Kidney (tissue), 22 donors: ENCODE measurements at places on chromosomes 3 and 15. TPM values are rescaled to one million over a fixed set of nuclear protein-coding genes. Genes with fewer than 3 reads are reported as not detected.

DNA sequence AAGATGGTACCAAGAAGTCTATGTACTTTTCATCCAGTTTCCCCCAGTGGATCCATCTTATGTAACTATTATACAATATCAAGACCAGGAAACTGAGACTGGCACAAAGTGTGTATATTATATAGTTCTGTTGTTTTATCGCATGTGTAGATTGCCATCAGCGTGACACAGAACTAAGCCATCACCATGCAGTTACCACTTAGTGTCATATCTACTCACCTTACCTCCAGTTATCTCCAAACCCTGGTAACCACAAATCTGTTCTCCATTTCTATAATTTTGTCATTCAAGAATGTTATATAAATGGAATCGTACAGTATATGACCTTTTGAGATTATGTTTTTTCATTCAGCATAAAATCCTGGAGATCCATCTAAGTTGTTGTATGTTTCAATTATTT lies 23.1 kb downstream of the IFT122 start:
- H3K36me3 ChIP-seq: peaks cover 4% of the 10 kb centered on the region
- H3K27ac ChIP-seq: no peak overlapping the region
- no peaks in the 10 kb centered on the region for H3K4me1 ChIP-seq
- no peak for DNase-seq
- no peak overlapping the region for H3K4me3 ChIP-seq

RUBCN gene
- total RNA-seq: 31.5 TPM

GRCh38 chr3:46561951-46562350 lies 4.2 kb downstream of the LRRC2 start:
- no peak overlapping the region for H3K27ac ChIP-seq
- no peak for DNase-seq
- H3K4me1 ChIP-seq: peaks cover 4% of the 10 kb centered on the region
- H3K4me3 ChIP-seq: no peak overlapping the region
- H3K36me3 ChIP-seq: no peaks in the 10 kb centered on the region

- H3K4me1 ChIP-seq: no peaks in the 10 kb centered on the region
- no peak for DNase-seq
- H3K27me3 ChIP-seq: no peaks in the 10 kb centered on the region
- H3K4me3 ChIP-seq: no peak overlapping the region
- no peaks in the 10 kb centered on the region for H3K36me3 ChIP-seq
- no peak overlapping the region for H3K27ac ChIP-seq
Observed at GRCh38 chr3:160130071-160130470, 95.2 kb upstream of the C3orf80 start.

DNA sequence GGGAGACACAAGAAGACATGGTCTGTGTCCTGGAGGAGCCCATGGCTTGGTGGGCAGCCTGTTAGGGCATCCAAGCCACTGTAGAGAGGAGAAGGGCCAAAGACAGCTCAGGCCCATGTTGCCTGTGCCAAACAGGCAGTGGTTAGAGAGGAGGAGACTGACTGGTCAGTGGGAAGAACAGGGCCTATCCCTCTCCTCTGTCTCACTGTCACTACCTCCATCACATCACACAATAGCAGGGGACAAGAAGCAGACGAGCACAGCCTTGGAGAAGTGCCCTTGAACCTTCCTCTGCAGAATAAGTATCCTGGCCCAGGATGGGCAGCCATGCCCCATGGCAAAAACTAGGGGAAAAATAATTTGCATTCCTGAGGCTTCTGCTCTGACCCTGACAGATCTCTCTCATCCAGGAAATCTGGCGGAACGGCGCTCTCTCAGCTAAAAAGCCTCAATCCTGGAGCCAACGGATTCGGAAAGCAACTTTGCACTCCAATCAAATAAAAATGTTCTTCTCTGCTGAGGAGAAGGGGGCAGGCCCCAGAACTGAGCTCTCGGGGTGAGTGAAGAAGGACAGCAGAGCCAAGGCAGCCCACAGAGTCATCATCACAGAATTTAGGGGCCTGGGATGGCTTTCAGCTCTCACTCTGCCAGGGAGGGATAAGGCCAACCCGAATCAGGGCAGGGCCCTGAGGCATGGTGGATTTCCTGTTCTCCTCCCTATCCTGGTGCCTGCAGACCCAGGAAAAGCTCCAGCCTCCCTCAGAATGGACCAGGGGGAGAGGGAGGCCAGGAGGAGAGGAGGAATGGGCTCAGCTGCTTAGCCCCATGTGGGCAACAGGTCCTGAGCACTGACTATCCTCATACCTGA lies 1.6 kb downstream of the SHF start:
- H3K27ac ChIP-seq: peak overlapping the region; percentile 10
- H3K36me3 ChIP-seq: no peaks in the 10 kb centered on the region
- peaks cover 6% of the 10 kb centered on the region for H3K4me1 ChIP-seq
- H3K4me3 ChIP-seq: peak overlapping the region; percentile 48
- peak; percentile 30 for DNase-seq
- no peaks in the 10 kb centered on the region for H3K27me3 ChIP-seq

GOLGA8T gene
- total RNA-seq: not detected

CTXN2 gene
- total RNA-seq: 0.06 TPM
